ENCODE measurements at places on chromosomes 7 and 10.

DNA sequence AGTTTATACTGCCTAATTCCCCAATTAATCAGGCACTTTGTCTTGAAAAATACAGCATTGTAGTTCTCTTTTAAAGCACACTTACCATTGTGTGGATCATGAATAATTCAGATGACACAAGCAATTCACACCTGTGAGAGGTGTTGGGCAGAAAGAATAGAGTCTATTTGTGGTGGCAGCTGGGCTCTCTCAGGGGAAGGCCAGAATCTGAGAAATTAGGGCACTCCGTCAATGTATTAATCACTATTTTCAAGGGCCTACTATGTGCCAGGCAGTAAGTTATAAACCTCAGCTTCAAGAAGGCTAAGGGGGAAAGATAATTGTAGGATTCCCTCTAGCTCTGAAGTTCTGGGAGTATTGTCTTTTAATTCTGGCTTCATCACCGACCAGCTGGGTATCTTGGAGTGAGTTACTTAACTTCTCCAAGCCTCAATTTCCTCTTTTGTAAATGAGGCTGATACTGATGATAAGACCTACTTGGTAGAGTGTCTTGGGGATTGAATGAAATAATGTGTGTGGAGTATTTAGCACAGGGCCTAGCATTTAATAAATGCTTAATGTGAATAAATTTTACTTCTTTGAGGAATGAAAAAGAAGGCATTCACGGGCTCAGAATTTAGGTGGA, 2.5 kb downstream of the CHN2 start:
- no peak for DNase-seq

DNA sequence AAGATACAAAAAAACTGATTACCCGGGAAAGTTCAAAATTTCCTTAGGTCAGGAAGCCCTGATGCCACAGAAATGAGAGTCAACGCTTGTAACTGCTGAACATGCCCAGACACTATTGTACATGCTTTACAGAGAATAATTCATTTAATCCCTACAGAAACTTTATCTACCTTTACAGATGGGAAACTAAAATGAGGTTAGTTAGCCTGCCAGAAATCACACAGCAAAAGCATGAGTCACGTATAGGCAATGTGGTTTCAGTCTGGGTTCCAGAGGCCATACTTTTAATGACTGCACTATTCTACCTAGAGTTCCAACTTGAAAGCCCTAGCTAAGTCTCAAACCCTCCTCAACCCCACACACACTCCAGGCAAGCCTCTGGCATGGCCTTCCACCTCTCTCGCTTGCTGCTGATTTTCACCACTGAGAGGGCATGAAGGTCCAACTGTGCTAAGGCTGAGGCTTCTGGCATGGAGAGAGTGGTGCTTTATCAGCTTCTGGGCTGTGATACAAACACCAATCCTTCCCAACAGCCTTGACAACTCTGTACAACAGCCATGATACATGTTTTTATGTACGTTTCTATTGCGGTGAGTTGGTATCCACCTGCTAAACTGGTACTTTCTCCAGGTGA, 1011.2 kb upstream of the GHITM start:
- no peak for DNase-seq

DNA sequence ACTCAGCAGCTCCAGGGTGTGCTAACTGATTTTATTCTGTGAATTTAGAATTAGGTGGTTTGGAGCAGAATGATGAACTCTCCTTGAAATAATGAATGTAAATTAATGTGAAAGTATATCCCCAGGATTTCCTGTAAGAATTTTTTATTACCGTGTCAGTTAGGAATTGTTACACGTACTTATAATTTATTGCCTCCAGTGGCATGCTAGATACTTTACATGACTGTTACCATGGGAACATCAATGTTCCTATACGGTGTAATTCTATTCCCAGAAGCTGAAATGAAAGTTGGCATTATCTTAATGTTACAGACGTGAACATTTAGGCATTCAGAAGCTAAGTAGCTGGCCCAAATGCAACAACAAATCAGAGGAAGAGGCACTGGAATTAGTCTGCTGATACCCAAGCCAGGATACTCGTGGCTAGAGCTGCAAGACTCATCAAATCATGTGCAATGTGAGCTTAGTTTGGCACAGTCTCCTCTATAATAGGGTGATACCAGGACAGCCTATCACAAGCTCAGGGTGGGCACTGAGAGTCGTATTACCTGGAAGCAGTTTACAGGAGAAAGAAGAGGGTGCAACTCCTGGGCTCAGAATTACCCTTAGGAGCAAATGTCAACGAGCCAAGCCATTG, 30.0 kb upstream of the PRKAR2B start:
- no peak for DNase-seq

GRCh38 chr7:106041140-106041717, 70.9 kb downstream of the SYPL1 start:
- DNase-seq = no peak

DNA sequence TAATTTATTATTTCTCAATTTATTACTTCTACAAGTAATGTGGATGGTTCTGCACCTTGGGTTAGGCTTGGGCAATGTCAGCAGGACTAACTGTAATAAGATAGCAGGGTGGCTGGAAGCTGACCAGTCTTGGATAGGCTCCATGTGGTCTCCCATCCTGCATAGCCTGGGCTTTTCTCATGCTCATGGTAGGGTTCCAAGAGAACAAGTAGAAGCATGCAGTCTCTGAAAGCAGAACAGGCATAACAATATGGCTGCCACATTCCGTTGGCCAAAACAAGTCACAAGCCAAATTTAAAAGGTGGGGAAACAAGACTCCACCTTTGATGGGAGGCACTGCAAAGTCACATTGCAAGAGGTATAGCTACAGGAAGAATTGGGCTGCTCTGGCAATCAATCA, 98.6 kb upstream of the MDFIC start:
- no peak for DNase-seq

DNA sequence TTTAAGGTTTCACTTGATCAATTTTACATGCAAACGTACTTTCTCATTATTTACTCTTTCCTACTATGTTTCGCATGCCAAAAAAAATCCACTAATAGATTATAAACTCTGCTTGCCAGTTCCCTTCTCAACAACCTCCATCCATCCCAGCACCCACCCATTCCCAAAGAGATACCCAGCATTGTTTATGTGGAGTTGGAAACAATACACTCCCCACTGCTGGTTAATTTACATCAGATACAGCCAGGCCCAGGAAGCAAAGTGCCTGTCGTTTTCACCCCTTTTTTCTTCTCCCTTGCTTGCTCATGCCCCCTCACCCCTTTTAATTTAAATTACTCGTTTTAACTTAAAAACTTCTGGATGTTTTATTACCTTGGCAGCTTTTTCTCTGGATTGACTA, 59.9 kb downstream of the HIBADH start:
- DNase-seq = no peak

DNA sequence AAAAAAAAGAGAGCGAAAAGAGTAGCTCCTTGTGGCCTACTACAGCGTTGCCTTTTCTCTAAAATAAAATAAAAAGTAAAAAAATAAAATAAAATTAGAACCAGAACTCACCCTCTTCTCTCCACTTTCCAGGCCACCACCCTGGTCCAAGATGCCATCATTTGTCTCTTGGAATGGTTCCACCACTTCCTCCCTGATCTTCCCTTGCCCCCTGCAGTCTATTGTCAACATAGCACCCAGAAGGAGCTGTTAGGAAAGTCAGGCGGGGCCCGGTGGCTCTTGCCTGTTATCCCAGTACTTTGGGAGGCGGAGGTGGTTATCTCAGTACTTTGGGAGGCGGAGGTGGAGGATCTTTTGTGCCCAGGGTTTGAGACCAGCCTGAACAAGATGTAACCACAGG, 7.6 kb upstream of the GRID2IP start:
- peak; percentile 37 for DNase-seq

Data from GM04504 (cell line).